ENCODE measurements at places on chromosomes 5 and 9.

DNA sequence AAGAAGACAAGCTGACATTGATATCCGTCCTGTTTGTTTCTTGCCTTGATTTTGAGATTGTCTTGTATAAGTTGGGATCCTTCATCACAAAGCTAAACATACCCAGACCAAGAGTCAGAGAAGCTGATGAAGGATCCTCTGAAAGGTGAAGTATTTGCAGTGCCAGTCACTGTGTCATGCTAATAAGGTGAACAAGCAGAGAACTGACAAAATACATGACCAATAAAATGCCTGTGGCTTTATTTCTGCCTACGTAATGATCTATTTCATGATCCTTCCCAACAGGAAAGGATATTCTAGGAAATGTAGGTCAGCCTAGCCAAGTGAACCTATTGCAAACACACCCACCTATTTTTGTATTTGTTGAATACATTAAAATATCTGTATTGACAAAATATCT lies 351.3 kb upstream of the CDH9 start:
- DNase-seq = no peak

DNA sequence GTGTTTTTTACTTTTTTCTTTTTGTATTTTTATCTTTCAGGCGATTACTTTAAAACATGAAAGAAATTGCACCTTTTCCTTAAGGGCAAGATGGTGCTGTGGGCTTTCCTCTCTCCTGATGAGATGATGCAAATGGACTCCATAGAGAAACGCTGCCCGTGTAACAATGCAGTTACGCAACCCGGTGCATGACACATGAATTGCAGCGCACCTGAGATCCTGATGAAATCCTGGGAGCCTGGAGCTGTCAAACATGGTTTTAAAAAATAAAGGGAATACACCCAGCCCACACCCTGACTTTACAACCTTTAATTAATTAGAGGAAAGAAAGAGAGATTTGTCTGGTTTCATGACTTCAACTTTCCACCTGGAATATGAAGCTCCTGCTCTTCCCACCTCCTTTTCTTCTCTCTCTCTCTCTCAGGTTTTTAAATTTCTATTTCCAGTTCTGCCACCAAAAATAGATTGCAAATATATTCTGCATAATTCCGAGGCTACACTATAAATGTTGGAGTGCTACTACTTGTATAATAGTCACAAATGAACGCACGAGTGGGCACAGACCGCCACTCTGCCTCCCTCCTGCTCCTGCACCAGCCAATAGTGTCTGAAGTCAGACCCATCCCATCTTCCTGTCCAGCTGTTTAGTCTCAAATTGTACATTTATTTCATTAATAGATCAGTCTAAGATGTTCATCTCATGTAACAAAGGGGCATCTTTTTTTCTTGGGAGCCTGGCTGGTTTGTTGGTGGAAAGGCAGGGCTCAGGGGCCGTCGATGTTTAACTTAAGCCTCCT lies 179.1 kb downstream of the AUH start:
- DNase-seq = peak; percentile 22

DNA sequence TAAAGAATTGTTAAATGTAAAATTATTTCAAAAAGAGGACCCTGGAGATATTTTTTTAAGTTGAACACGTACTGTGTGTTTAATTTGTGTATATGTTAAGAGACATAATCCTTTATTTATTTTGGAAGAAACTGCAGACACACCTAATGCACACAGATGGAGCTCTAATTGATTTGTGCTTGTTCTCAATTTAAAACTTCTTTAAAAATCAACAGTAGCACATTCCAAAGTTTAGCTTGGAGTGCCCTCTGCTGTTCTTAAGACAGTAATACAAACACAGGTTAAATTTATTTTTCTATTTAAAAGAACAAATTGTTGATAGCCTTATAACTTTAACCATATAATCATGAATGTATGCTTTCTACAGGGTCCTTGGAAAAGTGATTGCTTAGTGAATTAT lies 277.6 kb upstream of the ADAMTS16 start:
- peak; percentile 32 for DNase-seq

DNA sequence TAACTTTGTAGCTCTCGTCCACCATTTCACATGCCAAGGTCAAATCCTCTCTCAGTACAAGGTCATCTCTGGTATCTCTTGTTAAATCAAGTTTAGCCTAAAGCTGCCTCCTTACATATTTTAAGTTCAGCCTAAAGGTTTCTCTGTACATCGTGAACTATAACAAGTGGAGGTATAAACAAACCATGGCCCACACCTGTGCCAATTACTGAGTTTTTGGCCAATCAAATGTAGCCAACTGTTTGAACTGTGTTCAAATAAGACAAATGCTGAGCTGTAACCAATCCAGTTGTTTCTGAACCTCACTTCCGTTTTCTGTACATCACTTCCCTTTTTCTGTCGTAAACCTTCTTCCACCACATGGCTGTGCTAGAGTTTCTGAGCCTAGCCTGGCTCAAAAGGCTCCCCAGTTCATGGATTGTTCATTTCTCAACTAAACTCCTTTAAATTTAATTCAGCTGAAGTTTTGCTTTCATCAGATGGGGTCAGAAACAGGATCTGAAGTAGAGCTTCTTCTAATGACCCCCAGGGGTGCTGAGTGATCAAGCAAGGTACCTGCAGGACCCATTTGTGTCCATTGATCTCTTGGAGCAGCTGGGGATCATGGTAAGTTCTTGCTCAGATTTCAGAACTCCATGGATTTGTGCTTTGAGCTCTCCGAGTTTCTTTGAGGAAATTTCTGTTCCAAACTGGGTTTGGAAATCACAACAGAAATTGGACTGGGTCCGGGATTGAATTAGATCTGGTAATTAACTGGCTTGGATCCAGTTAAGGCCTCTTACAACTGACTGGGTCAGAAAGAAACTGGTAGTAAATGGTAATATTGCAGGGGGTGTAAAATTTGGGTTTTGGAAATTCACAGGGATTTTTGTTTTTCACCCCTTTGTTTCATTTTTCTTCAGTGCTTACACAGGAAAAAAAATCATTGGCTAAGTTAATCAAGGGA lies 11.0 kb upstream of the NANS start:
- no peak for DNase-seq

- peak; percentile 57 for DNase-seq
These were observed 29.2 kb downstream of the RUSC2 start for GRCh38 chr9:35518981-35519679.

DNA sequence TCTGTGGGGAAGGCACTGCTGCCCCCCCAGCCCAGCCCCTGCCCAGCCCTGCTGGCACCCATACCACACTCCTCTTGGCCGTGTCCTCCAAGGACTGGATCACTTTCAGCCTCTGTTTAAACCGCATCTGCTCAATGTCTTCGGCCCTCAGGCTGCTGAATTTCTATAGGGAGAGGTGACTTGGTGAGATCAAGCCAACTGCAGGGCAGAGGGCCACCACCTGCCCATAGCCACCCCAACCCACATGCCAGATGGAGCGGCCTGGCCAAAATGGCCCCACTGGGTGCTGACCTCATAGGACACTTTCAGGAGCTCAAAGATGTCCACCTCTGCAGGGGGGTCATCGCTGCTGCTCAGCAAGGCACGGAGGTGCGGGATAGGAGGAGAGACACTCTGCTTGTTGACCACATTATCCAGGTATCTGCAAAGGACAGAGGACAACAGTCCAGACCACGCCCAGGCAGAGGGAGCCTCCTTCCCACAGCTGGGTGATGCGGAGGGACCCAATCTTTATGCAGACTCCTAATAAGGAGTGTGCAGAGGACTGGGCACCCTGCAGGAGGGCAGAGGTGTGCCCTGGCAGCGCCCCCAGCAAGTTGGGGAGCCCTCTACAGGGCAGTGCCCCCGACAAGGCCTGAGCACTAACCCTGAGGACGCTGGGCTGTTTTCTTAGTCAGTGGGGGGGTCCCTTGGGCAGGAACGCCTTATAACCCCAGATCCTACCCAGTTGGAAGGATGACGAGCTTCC lies 14.4 kb upstream of the MRNIP start:
- DNase-seq = no peak

DNA sequence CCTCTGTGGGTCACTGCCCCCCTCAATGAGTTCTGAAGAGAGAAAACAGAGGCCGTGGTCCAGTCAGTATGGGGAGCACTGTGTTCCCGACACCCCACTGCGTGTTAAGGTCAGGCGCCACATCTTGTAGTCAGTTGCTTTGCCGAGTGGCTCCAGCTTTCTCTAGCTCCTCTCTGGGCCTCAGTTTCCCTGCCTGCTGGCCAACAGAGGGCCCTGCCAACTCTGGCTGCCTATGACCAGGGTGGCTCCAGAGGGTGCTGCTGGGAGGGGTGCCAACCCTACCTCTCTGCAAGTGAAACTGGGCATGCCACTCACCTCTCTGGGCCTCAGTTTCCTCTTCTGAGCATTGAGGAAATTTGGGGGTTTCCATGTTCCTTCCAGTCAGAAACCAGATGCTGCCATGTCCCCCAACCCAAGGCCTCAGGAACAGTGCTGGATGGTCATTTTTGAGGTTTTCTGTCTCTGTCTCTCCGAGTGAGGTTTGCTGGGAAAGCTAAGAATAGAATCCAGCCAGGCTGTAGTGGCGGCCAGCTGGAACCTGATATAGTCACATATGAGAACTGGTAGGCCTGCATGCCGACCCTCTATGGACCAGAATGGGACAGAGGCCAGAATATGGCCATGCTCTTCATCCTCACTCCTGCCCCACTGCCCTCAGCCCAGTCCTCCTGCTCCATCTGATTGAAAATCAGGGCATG lies 132.1 kb downstream of the PHF2 start:
- no peak for DNase-seq

Measured in fibroblast of skin of right quadriceps (primary cell).